AG04450 (cell line): ENCODE measurements at places on chromosomes 16 and 17. TPM values are rescaled to one million over a fixed set of nuclear protein-coding genes. Genes with fewer than 3 reads are reported as not detected.
A peak's percentile ranks its signal among the peaks of the same experiment; 100 is the strongest.

Gene CD300LG
- polyA plus RNA-seq: not detected in 2 replicates

Gene AATK
- 0.16 TPM in 2 replicates for polyA plus RNA-seq

Gene PRKCB
- polyA plus RNA-seq: not detected in 2 replicates

DNA sequence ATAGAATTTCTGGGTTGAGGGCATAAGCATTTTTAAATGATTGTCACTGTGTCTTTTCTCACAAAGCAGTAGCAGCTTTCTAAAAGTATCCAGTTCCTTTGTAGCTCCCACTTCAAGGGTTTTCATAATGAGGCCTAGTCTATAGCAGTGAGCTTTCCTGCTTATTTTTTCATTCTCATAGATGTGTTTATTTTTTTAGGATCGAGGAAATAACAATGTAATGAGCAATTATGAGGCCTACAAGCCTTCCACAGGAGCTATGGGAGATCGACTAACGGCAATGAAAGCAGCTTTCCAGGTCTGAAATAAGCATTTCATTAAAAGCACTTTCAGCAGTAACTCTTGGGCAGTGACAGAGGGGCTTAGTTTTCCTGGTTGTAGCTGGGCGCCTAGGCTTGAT is 10.6 kb upstream of the PSMC5 start:
- peak; percentile 23 for DNase-seq

DNA sequence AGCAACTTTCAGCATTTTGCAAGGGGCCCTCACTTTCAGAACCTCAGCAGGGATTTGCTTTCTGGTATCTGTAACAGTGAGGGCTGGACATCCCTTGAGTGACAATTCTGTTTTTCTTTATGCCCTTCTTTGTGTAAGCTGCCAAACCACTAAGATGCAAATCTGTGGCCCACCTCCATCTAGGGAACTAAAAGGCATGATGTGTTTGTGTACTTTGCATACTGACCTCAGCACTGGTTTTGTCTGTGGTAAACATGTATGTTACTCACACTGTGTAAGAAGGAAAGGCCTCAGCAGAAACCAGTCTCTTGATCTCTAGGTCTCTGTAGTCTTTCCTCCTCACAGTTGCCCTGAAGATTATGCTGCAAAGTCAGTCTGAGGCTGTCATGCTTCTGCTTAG is 396.6 kb upstream of the DYNLRB2 start:
- peak; percentile 47 for DNase-seq

DNA sequence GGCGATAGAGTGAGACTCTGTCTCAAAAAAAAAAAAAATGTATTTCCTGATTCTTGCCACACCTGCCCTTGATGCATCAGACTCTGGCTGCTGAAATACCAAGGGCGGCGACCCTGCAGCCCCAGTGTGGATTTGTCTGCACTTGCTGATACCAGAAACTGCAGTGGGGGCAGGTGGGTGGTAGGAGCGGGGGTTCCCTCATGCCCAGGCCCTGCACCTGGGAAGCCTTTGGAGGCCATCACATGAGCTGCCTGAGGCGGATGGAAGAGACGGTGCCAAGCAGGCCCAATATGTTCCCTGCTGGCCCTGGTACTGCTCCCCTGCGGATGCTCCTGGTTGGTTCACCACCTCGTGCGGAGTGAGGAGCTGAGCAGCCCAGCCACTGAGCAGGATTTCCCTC is 50.6 kb downstream of the MARF1 start:
- DNase-seq: no peak

- DNase-seq: no peak
These were observed 45.2 kb upstream of the MAF start for GRCh38 chr16:79645701-79646100.

DNA sequence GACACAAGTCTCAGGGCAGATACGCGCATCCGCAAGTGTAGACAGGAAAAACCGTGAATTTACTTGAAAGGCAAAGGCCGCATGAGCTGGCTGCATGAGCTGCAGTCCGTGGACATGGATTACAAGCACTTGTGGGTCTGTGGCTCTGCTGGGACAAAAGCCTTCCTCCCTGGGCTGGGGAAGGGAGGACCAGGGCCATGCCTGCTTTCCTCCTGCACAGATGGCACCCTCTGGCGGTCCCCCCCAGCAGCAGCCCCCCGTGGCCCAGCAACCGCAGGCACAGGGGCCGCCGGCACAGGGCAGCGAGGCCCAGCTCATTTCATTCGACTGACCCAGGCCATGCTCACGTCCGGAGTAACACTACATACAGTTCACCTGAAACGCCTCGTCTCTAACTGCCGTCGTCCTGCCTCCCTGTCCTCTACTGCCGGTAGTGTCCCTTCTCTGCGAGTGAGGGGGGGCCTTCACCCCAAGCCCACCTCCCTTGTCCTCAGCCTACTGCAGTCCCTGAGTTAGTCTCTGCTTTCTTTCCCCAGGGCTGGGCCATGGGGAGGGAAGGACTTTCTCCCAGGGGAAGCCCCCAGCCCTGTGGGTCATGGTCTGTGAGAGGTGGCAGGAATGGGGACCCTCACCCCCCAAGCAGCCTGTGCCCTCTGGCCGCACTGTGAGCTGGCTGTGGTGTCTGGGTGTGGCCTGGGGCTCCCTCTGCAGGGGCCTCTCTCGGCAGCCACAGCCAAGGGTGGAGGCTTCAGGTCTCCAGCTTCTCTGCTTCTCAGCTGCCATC is 1.7 kb upstream of the MRPL12 start:
- no peak for DNase-seq
